ENCODE measurements at places on chromosomes 2 and 18.

DNA sequence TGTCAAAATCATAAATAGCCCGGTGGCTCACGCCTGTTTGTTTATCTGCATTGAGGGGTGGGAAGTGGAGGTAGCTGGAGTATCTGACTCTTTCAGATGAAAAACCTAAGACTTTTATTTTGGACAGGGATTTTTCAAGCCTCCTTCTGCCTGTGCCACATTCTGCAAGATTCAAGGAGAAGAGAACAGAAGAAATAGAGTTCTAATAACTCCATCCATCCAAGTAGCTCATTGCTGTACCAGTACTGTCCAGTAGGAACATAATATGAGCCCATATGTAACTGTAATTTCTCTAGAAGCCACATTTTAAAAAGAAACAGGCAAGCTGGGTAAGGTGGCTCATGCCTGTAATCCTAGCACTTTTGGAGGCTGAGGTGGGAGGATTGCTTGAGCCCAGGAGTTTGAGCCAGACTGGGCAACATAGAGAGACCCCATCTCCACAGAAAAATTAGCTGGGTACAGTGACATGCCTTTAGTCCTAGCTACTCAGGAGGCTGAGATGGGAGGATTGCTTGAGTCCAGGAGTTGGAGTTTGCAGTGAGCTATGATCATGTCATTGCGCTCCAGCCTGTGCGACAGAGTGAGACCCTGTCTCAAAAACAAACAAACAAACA is 35.4 kb upstream of the NT5DC4 start:
- no peak for DNase-seq

- DNase-seq, result no peak
Measured at GRCh38 chr2:120447127-120447785, 101.3 kb downstream of the INHBB start.

- DNase-seq, result no peak
Measured at GRCh38 chr18:54671291-54671881, 80.3 kb downstream of the DYNAP start.

GRCh38 chr2:17231394-17231965 is 286.8 kb downstream of the RAD51AP2 start:
- DNase-seq, result no peak

- DNase-seq, result peak; percentile 50
Measured at GRCh38 chr2:5315041-5315440, 377.1 kb upstream of the SOX11 start.

DNA sequence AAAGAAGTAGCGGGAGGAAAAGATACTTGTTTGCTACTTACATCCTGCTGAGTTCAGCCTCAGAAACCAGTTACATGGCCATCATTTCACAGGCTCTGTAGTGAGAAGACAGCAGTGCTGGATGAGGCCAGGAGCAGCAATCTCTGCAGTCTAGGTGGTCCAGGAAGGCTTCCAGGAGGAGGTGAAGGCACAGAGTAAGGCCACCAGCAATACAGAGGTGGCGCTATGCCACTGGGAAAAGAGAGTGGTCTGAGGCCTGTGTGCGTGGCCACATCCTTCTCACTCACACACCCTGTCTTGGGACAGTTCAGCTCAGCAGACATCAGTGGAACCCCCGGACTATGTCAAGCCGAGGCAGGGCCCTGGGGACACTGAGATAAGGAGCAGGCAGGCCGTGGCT is 162.7 kb downstream of the KLHL29 start:
- DNase-seq, result no peak

DNA sequence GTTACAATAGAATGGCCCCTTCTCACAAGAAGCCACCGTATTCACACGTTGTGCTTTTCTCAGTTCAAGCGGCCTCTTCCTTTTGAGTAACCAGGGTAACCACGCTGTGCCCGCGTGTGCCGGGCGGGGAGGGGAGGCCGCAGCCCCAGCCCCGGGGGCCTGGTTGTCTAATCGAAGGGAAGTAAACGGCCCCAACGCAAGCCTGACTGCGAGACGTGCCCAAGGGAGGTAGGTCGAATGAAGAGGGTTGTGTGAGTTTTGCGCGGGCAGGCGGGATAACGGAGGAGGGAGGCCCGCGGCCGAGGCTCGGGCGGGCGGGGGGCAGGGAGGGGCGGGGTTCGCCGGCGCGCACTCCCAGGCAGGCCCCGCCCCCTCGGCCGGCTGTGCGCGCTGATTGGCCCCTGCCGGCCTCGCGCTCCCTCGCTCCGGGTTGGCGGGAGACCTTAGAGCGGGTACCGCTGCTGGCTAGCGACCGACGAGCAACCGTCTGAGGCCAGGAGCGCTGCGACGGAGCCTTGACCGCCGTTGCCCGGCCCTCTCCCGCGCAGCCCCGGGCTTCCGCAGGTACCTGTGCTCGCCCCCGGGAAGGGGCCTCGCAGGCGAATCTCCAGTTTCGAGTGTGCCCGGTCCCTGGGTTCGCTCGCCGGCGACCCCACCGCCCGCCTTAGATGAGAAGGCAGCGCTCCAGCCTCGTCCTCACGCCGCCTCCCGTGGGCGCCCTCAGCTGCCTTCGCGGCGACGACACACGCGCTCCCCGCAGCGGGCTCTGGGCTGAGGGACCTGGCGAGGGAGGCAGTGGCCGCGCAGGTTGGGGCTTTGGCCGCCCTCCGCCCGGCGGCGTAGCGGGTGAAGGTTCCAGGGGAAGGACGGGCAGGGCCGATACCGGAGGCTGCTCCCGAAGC is at the start of gene SPDYA:
SPDYA (plus strand) TSS at position 451 of the 902 bp plus-strand sequence. CDS start 5,181 bp downstream, outside the sequence.
- DNase-seq, result no peak

DNA sequence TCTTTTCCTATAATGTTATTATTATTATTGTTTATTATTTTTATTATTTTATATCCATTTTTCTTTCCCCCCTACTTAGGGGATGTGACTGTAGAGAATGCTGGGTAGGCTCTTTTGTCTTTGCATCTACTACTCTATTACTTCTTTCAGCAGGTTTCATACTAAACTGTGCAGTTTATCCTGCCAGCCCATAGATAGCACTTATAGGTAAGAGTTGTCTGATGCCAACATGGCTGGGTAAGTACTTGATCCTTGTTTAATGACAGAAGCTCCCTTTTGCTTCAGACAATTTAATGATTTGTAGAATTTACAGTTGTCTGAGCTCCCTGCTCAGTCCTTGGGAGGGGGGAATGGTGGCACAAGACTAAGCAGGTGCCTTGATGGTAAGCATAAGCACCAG is 262.9 kb upstream of the CDH2 start:
- DNase-seq, result no peak

- DNase-seq, result no peak
Measured at GRCh38 chr18:27823053-27823452, 353.9 kb downstream of the CDH2 start.

DNA sequence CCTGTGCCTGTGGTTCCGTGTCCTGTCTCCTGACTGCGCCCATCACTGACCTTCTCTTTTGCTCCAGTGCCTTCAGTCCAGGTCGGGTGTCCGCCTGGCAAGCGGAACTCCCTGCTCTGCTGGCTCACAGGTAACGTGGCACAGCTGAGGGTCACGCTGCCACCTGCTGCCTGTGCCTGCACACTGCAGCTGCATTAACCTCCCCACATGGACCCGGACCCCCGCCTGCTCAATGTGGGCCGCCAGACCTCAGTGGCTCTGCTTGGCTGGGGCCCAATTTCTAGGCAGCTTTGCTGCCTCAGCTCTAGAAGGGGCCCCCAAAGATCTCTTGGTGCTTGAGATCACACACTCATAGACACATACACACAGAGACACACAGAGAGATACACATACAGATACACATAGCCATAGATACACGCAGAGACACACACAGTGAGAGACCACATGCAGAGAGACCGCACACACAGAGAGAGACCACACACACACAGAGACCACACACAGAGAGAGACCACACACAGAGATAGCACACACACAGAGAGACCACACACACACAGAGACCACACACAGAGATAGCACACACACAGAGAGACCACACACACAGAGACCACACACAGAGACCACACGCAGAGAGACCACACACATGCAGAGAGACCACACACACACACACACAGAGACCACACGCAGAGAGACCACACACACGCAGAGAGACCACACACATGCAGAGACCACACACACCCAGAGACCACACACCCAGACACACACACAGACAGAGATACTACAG is 14.9 kb upstream of the CNNM3 start:
- DNase-seq, result no peak

- DNase-seq, result no peak
Measured at GRCh38 chr18:30889519-30890301, 152.8 kb downstream of the DSC3 start.

GRCh38 chr18:37270666-37271052 is 294.9 kb downstream of the CELF4 start:
- no peak for DNase-seq

GRCh38 chr2:55364189-55365055 is 55.2 kb downstream of the CCDC88A start:
- no peak for DNase-seq

GRCh38 chr18:79983253-79983652 is 5.1 kb downstream of the TXNL4A start:
- DNase-seq, result no peak

DNA sequence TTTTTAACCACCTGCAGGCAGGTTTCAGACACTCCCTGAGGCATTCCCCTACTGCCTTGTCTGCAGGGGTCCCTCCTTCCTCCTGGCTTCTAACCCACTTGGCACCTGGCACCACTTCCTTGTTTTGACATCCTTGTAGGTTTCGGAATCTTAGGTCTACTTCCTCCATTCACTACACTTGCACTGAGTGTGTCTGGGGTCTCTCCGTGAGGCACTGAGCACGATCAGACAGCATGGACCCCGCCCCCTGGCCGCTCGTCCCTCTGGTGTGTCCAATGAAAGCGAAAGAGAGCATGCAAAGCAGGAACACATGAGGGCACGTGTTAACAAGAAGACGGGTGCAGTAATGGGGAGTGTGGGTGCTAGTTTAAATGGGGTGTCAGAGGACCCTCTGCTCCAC is 63.8 kb downstream of the HAUS1 start:
- no peak for DNase-seq

- DNase-seq, result no peak
Measured at GRCh38 chr18:332721-333510, 65.1 kb upstream of the THOC1 start.

- DNase-seq, result no peak
Measured at GRCh38 chr18:74342416-74343043, 26.9 kb downstream of the C18orf63 start.

- no peak for DNase-seq
Measured at GRCh38 chr18:78566720-78567119, 412.9 kb upstream of the SALL3 start.

DNA sequence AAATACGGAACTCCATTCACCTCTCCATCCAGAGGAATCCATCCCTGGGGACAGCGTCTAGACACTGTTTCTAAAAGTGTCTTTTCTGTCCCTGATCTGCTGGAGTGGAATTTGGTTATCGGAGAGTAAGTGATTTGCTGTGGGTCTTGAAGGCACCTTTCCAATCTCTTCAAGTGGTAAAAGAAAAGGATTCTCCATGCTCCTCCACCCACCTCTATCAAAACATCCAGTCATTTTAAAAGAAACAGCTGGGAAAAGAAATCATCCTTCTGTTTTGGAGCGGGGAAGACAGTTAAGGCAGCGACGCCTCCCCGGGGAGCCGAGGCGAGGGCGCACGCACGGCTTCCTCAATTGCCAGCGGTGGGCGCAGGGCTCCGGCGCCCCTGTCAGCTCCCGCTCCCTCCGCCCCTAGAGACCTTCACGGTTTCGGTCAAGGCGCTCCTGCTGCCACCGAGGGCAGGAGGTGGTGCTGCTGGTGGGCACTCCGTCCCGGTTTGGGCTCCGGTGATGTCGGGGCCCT is 547 bp downstream of the SLC35F5 start:
- DNase-seq, result no peak

GRCh38 chr18:59697236-59697932 is at the start of gene CCBE1:
Gene CCBE1, minus strand, starts transcription at chr18:59697423.
- DNase-seq, result peak; percentile 2

GRCh38 chr18:57209713-57210106 is 62.8 kb downstream of the BOD1L2 start:
- peak; percentile 51 for DNase-seq

DNA sequence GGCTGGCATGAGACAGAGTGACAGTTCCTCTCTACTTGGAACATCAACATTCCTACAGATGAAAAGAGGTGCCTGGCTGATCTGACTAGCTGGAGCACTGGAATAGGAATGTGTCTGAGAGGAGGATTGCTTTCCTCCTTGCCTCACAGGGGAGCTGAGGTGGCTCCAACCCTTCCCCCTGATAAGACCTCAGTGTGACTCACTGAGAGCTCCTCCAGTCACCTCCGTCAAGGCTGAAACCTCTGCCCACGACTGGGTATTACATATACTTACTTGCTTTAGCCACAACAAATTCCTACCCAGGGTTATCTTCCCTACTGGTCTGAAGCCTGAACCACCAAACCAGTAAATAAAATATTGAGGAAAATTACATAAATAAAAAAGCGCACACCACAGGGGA is 342.7 kb upstream of the REG3G start:
- no peak for DNase-seq

GRCh38 chr2:14425869-14426268 is 206.6 kb upstream of the LRATD1 start:
- DNase-seq, result no peak

- no peak for DNase-seq
Measured at GRCh38 chr2:166775176-166775575, 113.1 kb upstream of the XIRP2 start.

DNA sequence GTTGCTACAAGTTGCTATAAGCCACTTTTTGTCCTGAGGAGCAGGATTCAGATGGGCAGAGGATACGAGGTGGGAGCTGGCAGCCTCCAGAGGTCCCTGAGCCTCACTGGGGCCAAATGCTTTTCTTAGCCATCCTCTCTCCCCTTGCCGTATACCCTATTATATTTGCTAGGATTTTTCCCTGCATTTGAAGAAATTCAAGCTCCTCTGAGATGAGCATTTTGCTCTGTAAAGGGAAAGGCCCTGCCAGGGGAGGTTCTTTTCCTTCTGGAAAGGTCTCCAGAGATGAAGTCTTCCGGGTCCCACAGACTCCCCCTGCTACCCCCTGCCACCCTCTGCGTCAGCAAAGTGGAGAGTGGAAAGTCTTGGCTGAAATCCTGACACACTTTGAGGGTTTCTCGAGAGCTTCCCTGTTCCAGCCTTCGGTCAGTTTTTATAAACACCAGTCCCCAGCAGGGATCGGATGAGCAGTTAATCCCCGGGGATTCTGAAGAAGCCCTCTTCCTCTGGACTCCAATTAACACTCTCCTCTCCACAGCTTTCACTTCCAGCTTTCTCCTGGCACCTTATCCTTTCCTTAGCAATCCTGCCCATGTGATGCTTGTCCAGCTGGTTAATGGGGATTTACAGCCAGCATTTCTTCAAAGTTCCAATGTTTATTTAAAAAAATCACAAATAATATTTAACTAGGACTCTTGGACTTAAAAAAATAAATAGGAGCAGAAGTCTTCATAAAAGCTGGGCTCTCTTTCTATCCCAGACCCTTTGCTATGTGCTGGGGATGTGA is 13.1 kb downstream of the CYRIA start:
- DNase-seq, result no peak
